ENCODE measurements at places on chromosomes 1 and 21.

DNA sequence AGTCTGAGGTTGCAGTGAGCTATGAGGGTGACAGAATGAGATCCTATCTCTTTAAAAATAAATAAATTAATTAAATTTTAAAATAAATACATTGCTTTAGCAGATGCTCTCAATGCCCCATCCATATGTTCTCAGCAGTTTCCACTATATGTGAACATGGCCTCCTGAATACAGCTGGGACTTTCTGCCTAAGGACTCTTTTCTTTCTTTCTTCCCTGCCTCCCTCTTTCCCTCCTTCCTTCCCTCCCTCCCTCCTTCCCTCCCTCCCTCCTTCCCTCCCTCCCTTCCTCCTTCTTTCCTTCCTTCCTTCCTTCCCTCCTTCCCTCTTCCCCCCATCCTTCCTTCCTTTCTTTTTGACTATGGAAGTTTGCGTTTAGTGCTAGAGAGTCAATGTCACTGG is 10.2 kb upstream of the GRIK1 start:
- no peak for DNase-seq

DNA sequence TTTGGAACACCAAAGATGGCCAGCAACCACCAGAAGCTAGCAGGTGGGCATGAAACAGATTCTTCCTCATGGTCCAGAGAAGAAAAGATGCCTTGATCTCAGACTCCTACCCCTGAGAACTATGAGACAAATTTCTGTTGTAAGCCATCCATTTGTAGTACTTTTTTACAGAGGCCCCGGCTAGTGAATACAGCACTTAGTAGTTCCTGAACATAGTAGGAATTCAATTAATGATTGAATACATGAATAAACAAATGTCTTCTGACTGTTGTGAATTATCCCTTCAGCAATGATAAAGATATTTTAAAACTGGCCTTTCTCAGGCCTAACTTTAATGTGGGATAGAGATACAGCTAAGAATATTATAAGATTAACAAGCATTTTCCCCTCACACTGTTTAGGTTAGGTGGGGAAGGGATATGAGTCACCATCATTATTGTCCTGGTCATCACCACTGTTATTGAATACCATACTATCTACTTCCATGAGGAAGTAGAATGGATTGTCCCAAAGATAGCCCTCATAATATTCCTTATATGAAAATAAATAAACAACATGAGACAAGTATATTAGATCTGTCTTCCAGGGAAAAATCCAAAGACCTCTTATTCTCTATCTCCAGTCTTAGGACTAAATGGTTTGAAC is 51.4 kb downstream of the ADCY10 start:
- no peak for DNase-seq

GRCh38 chr1:162360237-162360873 is 16.3 kb downstream of the SPATA46 start:
- DNase-seq, result no peak

GRCh38 chr1:229778794-229779193 is 152.7 kb downstream of the URB2 start:
- DNase-seq, result peak; percentile 38

DNA sequence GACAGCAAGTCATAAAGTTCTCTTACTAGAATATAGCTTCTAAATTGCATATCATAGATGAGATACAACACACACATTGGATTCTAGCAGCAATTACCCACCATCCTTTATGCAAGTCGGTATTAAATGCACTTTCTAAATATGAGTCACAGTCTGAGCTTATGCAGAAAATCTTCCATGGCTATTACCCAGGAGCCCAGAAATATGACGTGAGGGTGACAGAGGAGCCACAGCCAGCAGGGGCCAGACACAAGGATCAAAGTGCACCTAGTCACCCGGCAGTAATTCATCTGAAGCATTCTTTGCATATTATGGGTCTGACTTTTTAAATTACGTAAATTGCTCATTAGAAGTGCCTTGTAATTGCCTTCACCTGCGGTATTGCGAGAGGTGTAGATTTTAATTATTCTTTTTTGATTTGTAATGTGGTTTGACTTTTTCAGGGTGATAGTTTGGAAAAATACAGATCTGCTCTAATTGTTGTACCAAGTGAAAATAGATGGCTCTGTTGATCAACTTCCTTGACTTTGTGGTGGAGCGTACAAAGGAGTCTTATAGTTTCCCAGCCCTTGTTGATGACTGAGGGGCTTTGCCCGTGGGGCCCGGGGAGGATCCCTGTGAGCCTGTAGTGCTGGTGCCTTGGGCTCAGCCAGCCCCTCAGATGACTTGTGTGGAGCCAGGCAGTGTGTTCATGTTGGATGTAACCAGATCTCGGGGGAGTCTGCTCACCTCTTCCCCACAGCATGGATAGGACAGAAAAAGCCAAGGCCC is 470.0 kb upstream of the VAMP3 start:
- no peak for DNase-seq

GRCh38 chr1:158328426-158328825 is 2.9 kb downstream of the CD1B start:
- no peak for DNase-seq

DNA sequence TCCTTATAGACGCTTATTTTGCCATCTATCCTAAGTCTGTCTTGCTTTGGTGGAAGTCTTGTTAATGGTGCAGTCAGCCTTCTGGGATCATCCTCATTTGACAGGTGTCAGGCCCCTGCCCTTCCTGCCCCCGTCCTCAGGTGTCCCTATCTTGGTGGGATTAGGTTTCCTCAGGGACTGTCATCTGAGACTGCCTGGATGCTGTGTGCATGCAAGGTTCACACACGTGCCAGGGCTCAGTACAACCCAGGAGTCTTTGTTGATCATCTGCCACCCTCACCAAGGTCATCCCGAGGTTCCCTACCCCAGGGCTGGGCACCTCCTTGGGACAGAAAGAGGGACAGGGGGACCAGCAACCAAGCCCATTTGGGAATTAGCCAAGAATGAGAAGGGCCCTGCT is 18.0 kb downstream of the PADI2 start:
- DNase-seq, result no peak

DNA sequence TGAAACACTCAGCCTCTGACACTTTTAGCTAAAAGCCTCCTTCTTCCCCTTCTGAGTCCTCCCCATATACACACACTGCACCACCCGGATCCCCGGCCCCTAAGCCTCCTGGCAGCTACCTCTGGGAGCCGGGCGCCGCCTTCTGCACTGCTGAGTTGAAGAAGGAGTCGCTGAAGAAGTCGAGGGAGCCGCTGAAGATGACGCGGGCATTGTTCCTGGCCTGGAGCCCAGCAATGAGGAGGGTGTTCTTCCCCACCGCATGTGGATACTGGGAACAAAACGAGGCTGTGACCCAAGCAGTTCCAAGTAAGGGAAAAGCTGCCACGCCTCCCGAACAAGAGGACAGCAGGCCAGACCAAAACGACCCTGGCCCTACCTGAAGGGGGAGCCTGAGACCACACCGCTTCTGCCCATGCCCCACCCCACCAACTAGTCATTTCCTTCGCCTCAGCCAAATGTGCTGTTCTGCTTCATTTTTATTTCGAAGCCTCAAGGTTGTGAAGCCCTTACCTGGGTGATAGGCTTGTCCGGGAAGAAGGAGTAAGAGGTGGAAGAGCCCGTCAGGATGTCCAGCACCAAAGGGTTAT is 7.0 kb downstream of the DDOST start:
- DNase-seq, result no peak

DNA sequence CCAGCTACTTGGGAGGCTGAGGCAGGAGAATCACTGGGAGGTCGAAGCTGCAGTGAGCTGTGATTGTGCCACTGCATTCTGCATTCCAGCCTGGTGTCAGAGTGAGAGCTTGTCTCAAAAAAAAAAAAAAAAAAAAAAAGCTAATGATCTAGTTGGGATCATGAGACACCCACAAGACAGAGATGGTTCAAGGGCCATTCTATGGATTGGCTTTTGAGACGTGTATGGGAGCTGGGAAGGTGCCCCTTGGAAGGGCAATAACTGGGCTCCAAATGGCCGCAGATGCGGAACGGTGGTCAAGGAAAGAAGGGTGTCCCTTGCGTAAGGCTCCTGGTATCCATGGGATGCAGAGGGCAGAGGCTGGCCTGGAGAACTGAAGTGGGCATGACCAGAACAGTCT is 6.8 kb upstream of the ADAM15 start:
- no peak for DNase-seq

GRCh38 chr21:42193131-42193671 is 25.7 kb upstream of the ABCG1 start:
- no peak for DNase-seq
